ENCODE measurements at places on chromosomes 5 and 9.

GRCh38 chr5:62717301-62717933 lies 138.8 kb downstream of the LRRC70 start:
- DNase-seq, result no peak

DNA sequence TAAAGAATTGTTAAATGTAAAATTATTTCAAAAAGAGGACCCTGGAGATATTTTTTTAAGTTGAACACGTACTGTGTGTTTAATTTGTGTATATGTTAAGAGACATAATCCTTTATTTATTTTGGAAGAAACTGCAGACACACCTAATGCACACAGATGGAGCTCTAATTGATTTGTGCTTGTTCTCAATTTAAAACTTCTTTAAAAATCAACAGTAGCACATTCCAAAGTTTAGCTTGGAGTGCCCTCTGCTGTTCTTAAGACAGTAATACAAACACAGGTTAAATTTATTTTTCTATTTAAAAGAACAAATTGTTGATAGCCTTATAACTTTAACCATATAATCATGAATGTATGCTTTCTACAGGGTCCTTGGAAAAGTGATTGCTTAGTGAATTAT lies 277.6 kb upstream of the ADAMTS16 start:
- no peak for DNase-seq

GRCh38 chr9:20148416-20148815 lies 359.6 kb upstream of the SLC24A2 start:
- DNase-seq, result no peak

GRCh38 chr5:39433848-39434247 lies 9.1 kb upstream of the DAB2 start:
- no peak for DNase-seq

- DNase-seq, result no peak
These were observed 55.4 kb downstream of the ADGRV1 start for GRCh38 chr5:90613918-90614504.

DNA sequence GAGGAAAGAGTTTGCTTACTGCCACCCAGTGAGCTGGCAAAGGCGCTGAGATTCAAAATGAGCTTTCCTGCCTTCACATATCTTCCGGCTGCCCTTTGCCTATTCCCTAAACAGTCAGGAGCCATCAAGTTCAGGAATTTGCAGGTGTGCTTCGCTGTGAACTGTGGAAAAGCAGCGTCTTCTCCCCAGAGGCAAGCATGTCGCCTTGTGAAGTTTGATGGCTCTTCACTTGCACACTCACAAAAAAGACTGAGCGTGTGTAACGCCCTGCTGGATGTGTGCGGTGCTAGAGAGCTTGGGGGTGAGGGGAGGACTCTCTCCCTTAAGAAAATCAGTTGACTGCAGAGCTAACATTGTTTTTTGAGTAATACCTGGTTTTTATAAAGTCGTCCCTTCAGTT lies 288.7 kb downstream of the DOCK8 start:
- no peak for DNase-seq

DNA sequence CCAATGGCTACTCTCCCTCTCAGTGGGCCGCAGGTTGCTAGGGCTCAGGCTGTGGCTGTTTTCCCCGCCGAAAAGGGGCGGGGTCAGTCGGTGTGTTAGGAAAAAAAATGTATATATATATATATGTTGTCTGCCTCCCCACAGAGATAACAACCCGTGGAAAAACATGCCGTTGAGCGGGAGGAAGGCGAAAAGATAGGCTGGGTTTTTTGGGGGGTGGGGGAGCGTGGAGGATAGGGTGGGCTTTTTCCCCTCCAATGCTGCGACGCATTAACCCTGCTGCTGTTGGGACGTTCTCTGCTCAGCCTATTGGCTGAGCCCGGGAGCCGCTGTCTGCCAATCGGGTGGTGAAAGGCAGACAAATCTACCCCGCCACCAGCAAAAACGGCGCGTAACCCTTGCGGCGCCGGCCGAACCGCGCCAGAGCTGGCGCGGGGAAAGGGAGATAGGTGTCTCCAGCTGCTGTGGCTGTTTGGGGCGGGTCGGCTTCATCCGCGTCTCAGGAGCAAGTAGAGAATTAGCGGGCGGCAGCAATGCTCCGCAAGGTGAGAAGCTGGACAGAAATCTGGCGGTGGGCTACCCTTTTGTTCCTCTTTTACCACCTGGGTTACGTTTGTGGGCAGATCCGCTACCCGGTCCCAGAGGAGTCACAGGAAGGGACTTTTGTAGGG lies at the start of gene PCDHGC4:
TSS of gene PCDHGC4 (plus strand) at position 390 of the 671 bp plus-strand sequence. CDS start at position 534, 144 bp downstream.
- no peak for DNase-seq

DNA sequence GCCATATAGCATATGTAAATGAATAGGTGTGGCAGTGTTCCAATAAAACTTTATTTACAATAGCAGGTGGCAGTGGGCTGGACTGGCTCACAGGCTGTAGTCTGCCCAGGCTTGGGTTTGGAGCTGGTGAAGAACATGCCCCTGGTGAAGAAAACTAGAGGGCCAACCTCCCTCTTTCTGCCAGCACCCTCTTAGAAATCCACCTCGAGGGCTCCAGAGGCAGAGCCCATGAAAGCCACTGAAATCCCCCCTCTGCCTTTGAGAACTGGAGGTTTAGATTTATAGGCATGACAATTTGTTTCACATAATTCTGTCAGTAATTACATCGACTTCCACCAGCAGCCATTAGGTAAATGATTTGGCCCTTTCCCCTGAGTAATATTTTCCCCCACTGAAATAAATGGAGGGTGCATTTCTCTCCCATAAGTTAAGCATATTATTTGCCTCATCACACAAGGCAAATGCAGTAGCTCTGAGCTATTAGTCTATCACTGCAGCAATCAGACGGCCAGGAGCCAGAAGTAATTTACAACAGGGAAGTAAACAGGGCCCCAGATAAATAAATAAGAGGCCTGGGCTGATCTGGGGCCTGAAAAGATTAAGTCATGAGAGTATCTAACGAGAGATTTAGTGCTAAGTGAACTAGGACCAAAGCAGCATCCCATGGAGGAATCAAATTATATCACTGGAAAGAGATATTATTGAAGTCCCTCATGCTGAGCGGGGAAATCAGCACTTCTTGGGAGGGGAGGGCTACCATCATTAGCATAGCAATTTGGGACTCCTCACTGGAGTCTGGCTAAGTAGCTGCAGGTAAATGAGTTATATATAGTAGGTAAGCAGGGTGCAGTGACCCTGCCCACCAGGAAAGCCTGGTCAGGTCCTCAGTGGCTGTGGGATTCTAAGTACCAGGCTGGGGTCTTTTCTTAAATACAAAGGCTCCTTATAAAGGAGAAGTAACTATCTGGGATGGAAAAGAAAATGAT lies 123.9 kb downstream of the SLIT3 start:
- DNase-seq, result no peak

- DNase-seq, result no peak
These were observed 372.5 kb upstream of the WWC1 start for GRCh38 chr5:167918813-167919483.

DNA sequence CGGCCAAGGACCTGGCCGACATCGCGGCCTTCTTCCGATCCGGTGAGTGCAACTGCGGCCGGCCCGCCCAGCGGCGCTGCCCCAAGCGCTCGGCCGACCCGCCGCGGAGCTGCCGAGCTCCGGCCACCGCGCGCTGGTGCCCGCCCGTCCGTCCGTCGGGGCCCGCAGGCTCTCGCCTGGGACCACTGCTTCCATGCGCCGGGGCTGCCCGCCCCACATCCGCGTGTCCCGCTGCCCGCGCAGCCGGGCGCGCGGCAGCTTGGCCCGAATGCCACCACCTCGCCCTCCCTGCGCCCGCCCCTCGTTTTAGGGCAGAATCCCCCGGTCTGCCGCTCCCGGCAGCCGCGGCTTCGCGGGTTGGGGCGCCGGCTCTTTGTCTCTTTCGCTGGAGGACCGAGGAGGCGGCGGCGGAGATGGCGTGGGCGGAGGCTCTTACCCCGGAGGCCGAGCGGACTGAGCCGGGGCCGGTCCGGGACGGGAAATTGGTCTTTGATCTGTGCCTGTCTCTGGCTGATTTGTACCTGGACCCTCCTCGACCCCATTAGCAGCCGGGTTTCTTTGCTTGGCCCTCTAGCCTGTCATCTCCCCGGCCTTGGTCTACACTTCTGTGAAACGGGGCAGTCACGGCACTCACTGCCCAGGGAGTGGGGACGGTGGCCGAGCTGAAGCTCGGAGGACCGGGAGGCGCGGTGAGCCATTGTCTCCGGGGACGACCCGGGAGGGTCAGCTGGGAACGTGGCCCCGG lies 871 bp downstream of the TRIO start:
- peak; percentile 19 for DNase-seq

- no peak for DNase-seq
These were observed 12.1 kb upstream of the RCL1 start for GRCh38 chr9:4780651-4781050.

- DNase-seq, result no peak
These were observed 29.8 kb downstream of the MYO10 start for GRCh38 chr5:16906255-16906654.

All from posterior cingulate gyrus (tissue), 11 donors.